ENCODE measurements at places on chromosomes 12 and 14.
A peak's percentile ranks its signal among the peaks of the same experiment; 100 is the strongest.

DNA sequence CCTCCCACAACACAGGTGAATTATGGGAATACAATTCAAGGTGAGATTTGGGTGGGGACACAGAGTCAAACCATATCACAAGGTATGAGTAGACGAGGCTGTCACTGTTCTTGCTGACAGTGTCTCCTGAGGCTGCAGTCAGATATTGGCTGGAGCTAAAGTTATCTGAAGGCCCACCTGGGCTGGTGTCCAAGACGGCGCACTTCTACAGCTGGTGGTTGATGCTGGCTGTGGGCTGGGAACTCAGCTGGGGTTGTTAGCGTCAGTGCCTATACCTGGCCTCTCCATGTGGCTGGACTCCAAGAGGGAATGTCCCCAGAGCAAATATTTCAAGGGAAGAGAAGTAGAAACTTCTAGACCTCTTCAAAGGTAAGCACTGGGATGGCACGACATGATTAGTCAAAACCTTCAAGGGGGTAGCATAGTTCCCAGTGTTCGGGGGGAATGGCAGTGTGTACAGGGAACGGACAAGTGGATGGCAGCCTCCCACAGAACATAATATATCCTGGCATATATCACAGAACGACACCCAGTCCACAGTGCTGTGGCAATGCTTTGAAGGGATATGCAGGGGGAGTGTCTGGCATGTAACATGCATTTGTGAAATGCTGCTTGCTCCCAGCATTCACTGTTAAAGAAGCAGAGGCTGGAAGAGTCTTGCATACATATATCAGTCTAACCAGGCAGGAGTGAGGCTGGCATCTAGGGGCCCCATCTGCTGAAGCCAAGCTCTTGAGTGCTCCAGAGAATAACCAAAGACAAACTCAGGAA lies 126.7 kb upstream of the RFLNA start:
- DNase-seq = no peak

GRCh38 chr12:1918884-1919236 lies 408 bp upstream of the CACNA2D4 start:
- DNase-seq = no peak

- no peak for DNase-seq
These were observed 53.7 kb downstream of the MAP3K9 start for GRCh38 chr14:70755655-70756054.

DNA sequence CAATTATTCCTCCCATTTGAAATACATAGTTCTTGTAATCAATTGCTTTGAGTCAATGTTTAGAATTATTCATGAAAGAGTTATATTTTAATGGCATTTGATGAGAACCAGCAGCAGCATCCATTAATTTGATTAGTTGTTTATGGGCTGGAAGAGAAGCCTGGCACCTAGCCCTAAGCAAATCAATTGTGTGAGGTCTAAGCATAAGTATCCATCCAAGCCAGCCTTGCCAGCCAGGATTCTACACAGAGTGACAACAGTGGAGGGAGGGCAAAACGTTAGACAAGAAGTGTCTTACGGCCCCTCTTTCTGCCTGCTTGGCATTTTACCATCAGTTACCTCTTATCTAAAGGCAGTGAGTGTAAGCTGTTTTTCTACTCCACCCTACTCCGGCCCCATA lies 478.5 kb downstream of the NELL2 start:
- DNase-seq = no peak

GRCh38 chr12:77559400-77560074 lies 271.2 kb upstream of the NAV3 start:
- no peak for DNase-seq

DNA sequence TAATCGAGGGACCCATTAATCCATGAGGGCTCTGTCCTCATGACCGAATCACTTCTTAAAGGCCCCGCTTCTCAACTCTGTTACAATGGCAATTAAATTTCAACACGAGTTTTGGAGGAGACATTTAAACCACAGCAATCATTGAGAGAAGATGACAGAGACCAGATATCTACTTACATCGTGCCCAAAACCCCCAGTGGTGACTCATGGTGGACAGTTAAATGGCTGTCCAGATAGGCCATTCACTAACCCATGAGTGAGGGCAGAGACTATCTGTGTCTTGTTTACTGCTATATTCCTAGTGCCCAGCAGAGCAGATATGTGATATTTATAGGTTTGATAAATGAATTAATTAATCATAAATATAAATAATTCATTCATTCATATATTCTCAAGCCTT lies 20.0 kb upstream of the FLVCR2 start:
- DNase-seq = no peak

- DNase-seq = no peak
These were observed 7.9 kb downstream of the METTL25 start for GRCh38 chr12:82366197-82366596.

DNA sequence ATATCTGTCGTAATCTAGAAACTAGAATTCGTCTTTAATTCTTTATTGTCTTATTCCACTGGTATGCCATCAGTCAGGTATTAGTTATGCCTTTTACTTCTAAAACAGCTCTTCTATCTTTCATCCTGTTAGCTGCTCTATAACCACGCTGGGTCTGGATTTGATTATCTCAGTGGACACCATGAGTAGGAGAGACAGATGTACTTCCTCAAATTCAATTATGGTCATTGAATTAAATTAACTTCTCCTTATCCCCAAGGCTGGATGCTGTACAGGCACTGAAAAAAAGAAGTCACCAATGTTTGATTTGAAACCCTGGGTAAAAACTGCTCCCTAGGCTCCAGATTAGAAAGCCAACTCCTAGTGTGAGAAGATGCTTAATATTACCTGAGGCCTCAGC lies 107.3 kb downstream of the PIK3C2G start:
- DNase-seq = no peak

- no peak for DNase-seq
These were observed 5.5 kb downstream of the DUSP6 start for GRCh38 chr12:89346741-89347324.

GRCh38 chr14:68268719-68269118 lies 449.1 kb downstream of the RAD51B start:
- DNase-seq = no peak

- DNase-seq = no peak
These were observed 46.0 kb downstream of the MYO1H start for GRCh38 chr12:109393437-109394345.

GRCh38 chr12:119699199-119699760 lies 31.3 kb downstream of the PRKAB1 start:
- DNase-seq = no peak

GRCh38 chr12:80936642-80937390 lies 918 bp downstream of the LIN7A start:
- peak; percentile 63 for DNase-seq

DNA sequence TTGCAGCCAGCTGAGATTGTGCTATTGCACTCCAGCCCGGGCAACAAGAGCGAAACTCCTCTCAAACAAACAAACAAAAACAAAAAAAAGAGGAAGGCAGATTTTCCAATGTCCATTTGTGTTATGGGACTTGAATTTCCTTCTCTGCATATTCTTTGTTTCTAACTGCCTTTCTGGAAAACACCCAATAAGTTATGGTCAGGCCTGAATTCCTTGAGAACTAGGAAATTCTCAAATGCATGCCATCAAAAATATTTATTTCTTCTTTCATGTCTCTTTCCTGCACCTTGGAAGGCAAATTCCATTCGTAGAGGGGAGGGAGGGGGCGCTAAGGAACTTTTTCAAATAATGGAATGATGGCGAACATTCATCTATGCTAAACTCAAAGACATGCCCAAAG lies 117.6 kb upstream of the TMCC3 start:
- no peak for DNase-seq

- DNase-seq = no peak
These were observed 56.1 kb downstream of the APAF1 start for GRCh38 chr12:98701166-98701565.

DNA sequence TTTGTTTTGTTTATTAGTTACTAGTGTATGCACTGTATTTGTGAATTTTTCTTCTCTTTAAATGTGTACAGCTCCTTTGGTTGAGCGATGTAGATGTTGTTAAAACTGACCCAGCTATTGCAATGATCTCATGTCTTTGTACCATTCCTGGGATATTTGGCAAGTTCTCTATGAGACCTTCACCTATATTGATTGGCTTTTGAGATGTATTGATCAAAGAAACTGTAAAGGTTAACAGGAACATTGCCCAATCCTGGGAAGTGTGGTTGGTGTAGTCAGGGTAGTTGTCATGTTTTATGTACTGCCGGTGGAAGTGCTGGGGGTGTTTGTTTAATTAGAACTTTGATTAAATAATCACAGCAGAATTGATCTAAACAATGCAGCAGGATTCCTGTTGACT lies 43.1 kb downstream of the ACSS3 start:
- DNase-seq = no peak

GRCh38 chr12:30646821-30647220 lies 48.8 kb downstream of the IPO8 start:
- no peak for DNase-seq
